ENCODE measurements at places on chromosomes 7 and 10.

GRCh38 chr7:131004371-131004770 is 270.4 kb upstream of the KLF14 start:
- DNase-seq: no peak

DNA sequence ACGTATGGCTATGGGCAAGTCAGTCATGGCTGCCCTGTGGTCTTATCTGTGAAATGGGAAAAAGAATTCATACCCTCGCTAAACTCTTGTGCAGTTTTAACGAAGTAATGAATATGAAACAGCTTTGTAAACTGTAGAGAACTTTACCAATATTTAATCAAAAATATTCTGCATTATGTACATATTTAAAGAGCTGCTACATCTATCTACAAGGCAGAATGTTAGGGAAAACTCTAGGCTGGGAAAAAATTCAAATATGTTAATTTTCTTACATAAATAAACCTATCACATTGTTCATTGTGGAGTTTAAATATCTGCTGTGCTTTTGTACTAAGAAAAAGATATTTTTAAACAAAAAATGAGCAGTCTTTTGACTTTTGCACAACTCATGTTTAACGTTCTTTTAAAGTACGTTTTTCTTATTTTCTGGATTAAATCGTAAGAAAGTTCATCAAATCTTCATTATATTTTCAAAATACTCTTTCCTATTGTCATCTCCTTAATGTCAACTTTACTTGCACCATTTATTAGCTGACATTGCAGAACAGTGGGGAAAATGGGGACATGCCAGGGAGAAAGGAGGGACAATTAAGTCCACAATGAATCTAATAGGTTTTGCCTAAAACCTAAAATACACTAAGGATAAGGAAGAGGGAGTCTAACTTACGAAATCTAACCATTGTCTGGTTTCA is 57.5 kb downstream of the ICA1 start:
- DNase-seq: no peak

DNA sequence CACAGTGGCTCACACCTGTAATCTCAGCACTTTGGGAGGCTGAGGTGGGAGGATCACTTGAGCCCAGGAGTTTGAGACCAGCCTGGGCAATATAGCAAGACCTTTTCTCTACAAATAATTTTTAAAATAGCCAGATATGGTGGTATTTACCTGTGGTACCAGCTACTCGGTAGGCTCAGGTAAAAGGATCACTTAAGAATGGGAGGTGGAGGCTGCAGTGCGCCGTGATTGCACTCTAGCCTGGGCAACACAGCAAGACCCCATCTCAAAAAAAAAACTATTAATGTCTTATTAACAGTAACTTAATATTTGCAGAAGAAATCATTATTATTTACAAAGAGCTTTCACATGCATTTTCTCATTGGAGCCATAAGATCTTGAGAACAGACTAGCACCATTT is 103.6 kb downstream of the SGMS1 start:
- DNase-seq: no peak

GRCh38 chr10:7560519-7560918 is 106.2 kb downstream of the ITIH5 start:
- DNase-seq: no peak

GRCh38 chr7:26549281-26549944 is 257.8 kb downstream of the SNX10 start:
- DNase-seq: no peak

- no peak for DNase-seq
These were observed at the start of gene LGI1 for GRCh38 chr10:93757801-93758507. Gene LGI1 (plus strand): TSS chr10:93757936. CDS start chr10:93758145, 209 bp downstream.

DNA sequence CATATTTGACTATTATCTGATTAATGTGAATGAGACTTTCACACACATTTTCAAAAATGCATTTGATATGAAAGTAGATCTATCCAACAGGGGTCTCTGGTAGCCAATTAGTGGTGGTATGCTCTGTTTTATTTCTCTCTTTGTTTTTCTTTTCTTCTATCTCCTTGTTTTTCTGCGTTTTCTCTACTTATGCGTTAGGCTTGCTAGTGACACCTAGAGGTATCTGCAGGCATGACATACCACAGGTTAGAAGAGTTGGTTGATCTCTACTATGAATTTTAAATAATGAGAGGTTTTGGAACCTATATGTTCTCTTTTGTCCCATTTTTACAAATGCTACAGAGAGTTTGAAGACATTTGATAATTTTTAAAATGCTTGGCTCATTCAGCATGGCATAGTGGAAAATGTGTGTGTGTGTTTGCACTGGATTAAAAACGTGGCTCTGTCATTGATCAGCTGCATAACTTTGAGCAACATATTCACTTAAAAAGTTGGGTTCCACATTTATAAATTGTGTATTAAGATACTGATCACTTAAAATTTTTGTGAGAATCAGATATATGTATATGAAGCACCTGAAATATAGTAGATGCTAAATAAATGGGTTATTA is 28.1 kb upstream of the PLXDC2 start:
- DNase-seq: no peak

DNA sequence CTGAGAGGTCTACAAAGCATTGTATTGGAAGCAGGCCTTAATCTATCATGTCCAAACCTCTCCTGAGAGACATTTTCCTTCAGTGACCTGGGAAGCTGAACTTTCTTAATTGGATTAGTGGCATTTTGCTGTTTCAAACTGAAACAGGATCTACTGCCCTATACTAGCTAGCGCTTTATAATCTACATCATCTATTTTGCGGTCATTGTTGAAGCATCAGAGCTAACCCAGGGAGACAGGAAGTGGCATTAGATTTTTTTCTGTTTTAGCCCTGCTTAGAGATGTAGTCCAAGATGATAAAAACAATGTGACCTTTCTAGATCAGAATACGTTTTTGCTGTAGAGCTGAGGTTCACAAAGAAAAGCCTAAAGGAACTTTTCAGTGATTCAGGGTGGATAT is 147.4 kb upstream of the AGR3 start:
- no peak for DNase-seq

DNA sequence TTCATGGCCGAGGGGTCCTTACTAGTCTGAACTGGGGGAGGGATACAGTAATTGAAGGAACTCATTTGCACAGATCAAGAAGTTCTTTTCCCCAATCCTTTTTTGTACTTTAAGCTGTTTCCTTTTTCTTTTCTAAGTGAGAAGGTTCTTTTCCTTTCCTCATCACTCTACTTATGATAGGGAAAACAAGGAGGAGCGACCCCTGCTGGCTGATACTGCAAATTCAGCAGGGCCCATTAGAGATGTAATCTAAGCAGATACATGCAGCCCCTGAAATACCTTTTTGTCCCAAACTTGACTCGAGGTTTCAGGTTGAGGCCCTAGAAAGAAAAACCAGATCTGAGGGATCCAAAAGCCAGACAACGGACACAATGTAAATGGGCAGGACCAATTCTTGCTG is 305.5 kb downstream of the DNAJB9 start:
- no peak for DNase-seq

GRCh38 chr10:91144961-91145360 is 75.5 kb upstream of the PCGF5 start:
- no peak for DNase-seq

GRCh38 chr10:59016043-59016442 is 160.4 kb upstream of the PHYHIPL start:
- DNase-seq: no peak

DNA sequence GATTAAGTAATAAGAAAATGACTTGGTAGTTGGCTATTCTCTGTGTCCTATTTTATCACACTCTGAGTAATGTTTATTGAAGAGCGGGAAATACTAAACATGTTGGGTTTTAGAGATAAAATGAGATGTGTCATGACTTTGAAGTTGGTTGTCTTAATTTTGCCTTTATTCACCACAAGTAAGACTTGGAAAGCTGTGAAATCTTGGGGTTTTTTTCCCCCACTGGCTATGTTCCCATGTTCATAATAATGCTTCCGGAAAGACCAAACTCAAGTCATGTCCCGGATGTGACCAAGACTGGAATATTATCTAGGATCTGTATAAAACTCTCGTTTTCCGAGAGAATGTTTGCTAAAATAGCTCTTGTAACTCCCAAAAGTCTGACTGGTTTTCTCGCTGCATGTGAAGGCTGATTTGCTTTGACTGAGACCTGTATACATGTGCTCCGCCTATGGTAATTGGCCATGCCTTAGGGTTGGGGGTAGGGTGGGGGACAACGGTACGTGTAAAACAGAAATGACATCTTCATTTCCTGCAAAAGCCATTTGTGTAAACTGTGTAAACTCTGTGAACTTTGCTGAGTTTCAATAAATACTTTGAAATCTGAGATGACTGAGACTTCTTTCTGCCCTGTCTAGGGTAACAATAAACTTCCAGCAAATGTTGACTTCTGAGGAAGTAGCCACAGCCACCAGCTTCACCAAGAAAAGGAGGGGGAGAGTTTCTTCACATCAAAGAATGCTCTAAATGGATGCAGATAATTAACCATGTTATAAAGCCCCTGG is 169.6 kb downstream of the ZNF365 start:
- no peak for DNase-seq

- DNase-seq: no peak
These were observed 137.8 kb downstream of the CHRM2 start for GRCh38 chr7:137006293-137006692.
